Activated CD4-positive, alpha-beta T cell treated with anti-CD3 and anti-CD28 coated beads for 4 hours (primary cell): ENCODE measurements at places on chromosomes 6 and 20.

- no peak for DNase-seq
Measured at GRCh38 chr20:10780901-10781300, 107.1 kb upstream of the JAG1 start.

DNA sequence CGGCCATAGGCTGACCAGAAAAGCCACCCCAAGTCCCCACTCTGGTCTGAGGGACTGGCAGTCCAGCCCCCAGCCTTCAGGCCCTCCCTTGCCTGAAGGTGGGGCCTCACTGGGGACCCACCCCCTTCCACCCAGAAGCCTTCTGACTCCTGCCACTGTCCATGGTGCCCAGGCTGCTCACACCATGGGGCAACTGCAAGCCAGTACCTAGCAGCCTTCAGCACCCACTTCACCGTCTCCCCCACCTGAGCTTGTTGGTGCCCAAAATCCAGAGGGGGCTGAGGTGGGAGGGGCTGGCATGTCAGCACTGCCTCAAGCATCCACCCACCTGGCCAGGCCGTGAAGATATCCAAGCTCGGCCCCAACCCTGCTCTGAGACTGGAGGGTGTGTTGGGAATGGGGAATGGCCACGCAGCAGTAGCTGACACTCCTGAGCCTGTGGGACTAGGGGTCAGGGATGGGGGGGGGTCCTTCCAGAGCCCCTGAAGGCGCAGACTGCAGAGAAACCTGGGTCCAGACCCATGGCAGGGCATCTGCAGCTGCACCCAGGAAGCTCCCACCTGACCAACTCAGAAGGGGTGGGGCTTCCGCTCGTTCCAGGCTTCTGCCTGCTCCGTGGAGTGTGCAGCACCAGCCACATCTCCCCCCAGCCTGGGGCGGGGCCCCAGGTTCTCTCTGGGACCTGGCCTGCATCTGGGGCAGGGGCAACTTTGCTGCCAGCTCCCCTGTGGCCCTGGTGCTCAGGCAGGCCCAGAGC, 942.1 kb upstream of the EPHA7 start:
- no peak for DNase-seq

- no peak for DNase-seq
Measured at GRCh38 chr6:30311671-30312070, 15.1 kb upstream of the TRIM39 start.

DNA sequence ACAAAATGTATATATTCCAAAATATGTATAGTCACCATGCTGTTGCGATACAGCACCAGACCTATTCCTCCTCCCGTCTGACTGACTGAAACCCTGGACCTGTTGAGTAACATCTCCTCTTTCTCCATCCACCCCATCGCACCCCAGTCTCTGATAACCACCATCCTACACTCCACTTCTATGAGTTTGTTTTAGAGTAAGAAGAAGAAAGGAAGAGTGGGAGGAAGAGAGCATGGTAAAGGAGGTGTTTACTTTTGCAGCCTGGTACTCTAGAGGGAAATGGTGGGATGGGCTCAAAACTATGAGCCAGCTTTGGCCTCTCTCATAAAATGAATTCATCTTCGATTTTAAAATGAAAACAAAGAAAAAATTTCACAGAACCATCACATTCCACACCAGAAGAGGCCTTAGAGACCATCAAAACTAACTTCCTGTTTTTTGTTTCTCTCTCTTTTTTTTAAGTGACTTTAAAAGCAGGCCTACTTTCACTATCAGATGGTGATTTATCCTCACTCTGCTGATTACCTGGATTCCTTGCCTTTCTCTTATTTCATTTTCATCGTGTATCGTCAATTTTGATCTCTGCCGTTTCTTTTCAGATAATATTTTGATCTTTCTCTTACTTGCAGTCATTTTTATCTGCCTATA, 16.8 kb upstream of the FUCA2 start:
- DNase-seq: no peak

DNA sequence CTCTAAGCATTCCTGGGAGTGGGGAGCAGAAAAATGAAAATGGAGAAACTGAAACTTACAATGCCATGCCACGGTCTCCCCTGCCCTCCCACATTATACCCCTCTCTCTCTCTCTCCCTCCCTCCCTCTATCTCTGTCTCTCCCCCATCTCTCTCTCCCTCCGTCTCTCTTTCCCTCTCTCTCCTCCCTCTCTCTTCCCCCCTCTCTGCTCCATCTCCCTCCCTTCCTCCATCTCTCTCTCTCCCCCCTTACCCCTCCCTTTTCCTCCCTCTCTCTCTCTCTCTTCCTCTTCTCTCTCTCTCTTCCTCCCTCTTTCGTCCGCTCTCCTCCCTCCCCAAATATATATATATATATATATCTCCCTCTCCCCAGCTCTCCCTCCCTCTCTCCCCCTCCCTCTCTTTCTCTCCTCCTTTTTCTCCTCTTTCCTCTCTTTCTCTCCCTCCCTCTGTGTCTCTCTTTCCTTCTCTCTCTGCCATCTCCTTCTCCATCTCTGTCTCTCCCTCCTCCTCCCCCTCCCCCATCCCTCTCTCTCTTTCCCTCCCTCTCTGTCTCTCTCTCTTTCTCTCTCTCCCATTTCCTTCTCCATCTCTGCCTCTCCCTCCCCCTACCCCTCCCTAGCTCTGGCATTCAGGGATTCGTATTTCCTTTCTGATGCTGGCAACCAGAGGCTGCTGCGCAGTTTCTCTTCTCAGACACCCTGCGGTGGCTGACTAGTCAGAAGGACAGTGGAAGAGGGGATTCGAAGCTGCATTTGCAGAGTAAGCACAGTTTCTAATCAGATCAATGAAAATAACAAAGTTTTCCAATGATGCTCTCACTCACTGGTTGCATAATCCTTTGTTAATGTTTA, 13.9 kb upstream of the VAPB start:
- DNase-seq: no peak

DNA sequence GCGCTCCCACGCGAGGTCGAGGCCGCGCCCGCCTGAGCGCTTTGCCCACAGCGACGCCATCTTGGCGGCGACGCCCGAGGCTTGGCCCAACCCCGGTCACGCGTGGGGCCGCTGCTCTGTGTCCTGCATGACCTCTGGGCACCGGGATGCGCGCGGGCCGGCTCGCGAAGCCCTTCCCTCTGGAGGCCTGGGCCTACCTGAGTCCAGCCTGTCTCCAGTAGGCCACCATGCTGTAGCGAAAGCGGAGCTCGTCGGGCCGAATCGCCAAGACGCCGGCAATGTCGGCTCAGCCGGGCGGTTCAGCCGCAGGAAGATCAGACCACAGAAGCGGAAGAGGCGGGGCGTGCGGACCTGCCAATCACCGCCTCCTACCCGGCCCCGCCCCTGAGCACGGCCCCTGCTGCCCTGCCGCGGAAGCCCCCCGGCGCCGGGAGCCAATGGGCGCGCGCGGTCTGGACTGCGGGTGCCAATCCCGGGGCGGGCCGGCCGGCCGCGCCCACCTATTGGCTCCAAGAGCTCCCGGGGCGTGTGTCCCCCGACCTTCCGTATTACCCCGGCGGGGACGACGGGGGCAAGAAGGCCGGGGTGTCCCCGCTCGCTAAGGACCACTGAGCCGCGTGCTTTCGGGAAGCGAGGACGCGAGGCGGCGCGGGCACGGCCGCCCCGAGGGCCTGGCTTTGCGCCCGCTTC, at the start of gene ATP5F1E:
ATP5F1E (minus strand) TSS at position 313 of the 690 bp plus-strand sequence; CDS start at position 229, 84 bp downstream.
- DNase-seq: peak; percentile 96

DNA sequence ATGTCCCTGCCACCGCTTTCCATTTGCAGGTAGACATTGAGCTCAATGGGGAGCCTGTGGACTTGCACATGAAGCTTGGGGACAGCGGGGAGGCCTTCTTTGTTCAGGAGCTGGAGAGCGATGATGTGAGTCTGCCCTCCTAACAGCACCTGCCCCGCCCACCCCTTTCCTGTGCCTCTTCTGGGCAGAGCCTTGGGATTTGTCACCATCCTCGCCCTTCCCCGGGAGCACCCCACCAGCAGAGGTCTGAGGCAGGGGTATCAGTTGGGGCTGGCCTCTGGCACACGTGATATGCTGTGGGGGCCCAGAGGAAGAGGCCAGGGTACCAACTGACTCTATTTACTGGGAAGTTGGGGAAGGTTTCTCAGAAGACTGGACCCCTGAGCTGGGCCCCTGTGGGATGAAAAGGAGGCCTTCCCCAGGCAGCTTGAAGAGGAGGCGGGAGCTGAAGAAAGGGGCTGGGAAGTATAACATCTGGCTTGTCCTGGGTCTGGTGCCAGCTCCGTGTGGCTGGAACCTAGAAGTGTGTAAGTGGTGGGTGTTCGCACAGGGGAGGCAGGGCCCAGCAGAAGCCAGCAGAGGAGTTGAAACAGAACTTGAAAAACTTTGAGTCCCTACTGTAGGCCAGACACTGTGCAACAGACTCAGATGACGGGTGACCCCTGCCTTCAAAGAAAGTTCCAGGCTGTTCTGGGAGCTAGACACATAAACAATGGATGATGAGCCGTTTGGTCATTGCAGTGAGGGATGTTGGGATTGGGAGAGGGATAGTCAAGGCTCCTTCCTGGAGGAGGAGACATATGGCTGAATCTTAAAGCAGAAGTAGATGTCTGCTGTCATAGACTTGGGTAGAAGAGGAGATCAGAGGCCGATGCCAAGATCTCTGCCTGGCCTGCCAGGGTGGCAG, 7.2 kb downstream of the LPIN3 start:
- DNase-seq: no peak

DNA sequence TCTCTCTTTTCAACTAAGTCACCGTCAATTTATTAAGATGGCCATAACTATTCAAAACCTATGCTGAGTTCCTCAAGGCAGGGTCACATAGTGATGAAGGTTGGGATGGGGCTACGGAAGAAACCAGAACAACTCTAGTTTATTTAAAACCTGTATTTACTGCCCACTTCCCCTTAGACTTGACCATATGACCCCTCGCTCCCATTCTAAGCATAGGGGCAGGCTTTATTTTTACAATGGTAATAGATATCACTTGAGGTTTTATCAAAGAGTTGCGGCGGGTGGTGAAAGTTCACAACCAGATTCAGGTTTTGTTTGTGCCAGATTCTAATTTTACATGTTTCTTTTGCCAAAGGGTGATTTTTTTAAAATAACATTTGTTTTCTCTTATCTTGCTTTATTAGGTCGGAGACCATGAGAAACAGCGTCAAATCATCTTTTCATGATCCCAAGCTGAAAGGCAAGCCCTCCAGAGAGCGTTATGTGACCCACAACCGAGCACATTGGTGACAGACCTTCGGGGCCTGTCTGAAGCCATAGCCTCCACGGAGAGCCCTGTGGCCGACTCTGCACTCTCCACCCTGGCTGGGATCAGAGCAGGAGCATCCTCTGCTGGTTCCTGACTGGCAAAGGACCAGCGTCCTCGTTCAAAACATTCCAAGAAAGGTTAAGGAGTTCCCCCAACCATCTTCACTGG, 5.5 kb downstream of the EDN1 start:
- no peak for DNase-seq

GRCh38 chr20:22863826-22864225, 171.3 kb upstream of the SSTR4 start:
- no peak for DNase-seq

- no peak for DNase-seq
Measured at GRCh38 chr20:15756754-15757115, 816.5 kb downstream of the KIF16B start.

- no peak for DNase-seq
Measured at GRCh38 chr6:137020776-137021175, 24.0 kb downstream of the IL20RA start.

- no peak for DNase-seq
Measured at GRCh38 chr6:153328194-153328593, 197.1 kb upstream of the RGS17 start.

DNA sequence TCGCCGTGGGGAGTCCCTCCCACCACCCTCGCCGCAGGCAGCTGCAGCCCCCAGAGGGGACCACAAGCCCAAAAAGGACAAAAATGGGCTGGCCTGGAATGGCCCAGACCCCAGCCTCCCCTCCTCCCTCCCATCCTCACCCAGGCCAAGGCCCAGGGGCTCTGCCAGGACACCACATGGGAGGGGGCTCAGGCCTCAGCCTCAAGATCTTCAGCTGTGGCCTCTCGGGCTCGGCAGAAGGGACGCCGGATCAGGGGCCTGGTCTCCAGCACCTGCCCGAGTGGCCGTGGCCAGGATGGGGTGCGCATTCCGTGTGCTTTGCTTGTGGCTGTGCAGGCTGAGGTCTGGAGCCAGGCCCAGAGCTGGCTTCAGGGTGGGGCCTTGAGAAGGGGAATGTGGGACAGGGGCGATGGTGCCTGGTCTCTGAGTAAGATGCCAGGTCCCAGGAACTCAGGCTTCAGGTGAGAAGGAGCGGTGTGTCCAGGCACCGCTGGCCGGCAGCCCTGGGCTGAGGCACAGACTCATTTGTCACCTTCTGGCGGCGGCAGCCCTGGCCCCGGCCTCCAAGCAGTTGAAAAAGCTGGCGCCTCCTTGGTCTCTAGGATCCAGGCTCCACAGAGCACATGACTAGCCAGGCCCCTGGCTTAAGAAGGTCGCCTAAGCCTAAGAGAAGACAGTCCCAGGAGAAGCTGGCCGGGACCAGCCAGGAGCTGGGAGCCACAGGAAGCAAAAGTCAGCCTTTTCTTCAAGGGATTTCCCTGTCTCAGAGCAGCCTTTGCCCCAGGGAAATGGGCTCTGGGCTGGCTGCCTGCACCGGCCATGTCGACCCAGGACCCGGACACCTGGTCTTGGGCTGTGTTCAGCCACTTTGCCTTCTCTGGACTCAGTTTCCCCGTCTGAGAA, 35.2 kb upstream of the MRGBP start:
- no peak for DNase-seq

GRCh38 chr6:149754548-149754947, 5.0 kb downstream of the PCMT1 start:
- no peak for DNase-seq

- DNase-seq: peak; percentile 84
Measured at GRCh38 chr6:44223319-44224028, at the start of gene SLC29A1. TSS of gene SLC29A1 (plus strand) at chr6:44223595. CDS start at chr6:44227314, 3,719 bp downstream.

DNA sequence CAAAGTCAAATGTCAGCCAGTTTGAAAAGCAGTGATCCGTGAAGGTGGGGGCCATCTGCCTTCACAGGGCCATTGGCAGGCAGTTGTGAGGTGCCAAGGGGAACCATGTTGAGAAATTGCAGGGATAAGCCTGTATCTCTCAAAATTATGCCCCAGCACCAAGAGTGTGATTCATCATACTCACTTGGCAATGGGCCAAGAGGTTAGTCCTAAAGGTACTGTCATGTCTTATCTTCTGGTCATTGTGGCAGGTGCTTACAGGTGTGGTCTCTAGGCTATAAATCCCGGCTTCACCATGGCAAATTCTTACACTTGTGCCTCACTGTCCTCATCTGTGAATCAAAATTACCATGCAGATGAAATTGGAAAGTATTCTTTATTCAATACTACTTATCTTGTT, 150.7 kb upstream of the LAMP5 start:
- no peak for DNase-seq

- DNase-seq: no peak
Measured at GRCh38 chr20:48381353-48382120, 446.3 kb downstream of the PREX1 start.

DNA sequence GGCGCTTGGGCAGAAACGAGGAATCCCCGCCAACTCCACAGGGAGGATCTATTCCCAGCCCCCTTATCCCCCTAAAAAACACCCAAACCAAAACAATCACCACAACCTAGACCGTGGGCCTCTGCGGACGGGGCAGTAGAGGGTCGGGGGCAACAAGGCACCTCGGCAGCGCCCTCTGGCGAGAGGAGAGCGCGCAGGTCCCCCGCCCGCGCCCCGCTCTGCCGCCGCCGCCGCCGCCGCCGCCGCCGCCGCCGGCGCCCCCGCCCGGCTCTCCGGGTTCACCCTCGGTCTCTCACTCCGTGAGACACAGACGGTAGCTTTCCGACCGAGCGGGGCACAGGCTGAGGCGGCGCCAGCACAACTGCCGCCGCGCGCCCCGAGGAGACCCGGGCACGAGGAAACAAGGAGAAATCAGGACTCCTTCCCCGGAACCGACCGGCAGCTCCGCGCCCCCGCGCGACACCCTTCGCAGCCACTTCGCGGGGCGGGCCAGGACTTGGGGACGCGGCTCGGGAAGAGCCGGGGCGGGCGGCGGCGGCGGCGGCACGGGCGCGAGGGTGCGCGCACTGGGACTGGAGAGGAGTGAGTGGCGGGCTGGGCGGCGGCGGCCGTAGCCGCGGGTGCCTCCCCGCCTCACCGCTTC, at the start of gene SLC35F1:
SLC35F1 (plus strand) TSS at position 307 of the 643 bp plus-strand sequence.
- peak; percentile 3 for DNase-seq
